Immature natural killer cell (primary cell): ENCODE measurements at places on chromosomes 2 and 18. TPM values are rescaled to one million over a fixed set of nuclear protein-coding genes. Genes with fewer than 3 reads are reported as not detected.
A peak's percentile ranks its signal among the peaks of the same experiment; 100 is the strongest.

GRCh38 chr2:202765436-202765835 is 106.1 kb downstream of the ICA1L start:
- H3K36me3 ChIP-seq, result peaks cover 16% of the 10 kb centered on the region
- no peak overlapping the region for H3K4me3 ChIP-seq
- no peaks in the 10 kb centered on the region for H3K27me3 ChIP-seq

PLEK gene
- 494 TPM for polyA plus RNA-seq

- H3K4me1 ChIP-seq, result no peaks in the 10 kb centered on the region
- no peak for DNase-seq
These were observed 232.0 kb downstream of the ANAPC1 start for GRCh38 chr2:111652038-111652437.

- no peak for DNase-seq
- H3K27me3 ChIP-seq, result no peaks in the 10 kb centered on the region
- H3K27ac ChIP-seq, result no peak overlapping the region
- no peaks in the 10 kb centered on the region for H3K36me3 ChIP-seq
These were observed 23.2 kb downstream of the SUMO1 start for GRCh38 chr2:202215179-202215578.

DNA sequence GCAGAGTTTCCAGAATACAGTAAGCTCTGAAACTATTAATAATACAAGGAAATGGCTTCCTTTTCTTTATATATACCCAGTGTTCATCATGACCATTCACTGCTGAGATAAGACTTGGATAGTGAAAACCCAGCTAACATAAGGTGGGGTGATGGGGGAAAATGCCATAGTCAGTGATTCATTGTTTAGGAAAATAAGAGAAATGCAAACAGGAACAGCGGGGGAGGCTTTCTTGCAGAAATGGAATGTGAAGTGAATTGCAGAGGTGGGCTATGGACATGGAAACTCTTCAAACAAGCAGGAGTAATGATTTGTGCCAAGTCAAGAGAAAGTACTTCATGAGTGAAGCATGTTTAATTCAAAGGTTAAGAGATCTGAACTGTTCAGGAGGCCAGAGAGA is 519.4 kb downstream of the TDRD15 start:
- DNase-seq, result no peak
- H3K36me3 ChIP-seq, result no peaks in the 10 kb centered on the region
- no peaks in the 10 kb centered on the region for H3K27me3 ChIP-seq
- H3K4me1 ChIP-seq, result no peaks in the 10 kb centered on the region

CYP1B1 gene
- 0.49 TPM for polyA plus RNA-seq

KDSR gene
- polyA plus RNA-seq, result 37.7 TPM

DNA sequence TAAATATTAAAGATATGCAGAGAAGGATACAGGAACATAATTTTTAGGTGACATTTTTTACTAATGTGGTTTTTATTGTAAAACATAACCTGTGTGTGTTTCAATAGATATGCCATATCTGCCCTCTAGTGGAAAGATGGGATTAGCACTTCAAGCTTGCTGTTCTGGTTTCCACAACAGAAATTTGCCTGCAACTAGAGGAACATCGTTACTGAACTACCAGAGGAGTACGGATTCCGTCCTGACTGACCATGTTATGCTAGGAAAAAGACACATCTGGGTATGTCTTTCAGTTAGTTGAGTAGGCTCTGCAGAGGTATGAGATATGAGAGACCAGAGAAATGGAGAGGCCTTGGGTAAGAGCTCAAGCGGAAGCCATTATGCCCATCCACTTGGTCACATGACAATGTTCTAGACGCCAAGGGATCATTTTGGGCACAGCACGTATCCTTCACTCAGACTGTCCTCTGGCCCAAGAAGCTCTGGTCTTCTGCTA is 104.9 kb downstream of the MBD2 start:
- DNase-seq, result peak; percentile 7
- H3K4me3 ChIP-seq, result no peak overlapping the region
- H3K36me3 ChIP-seq, result peaks cover 2% of the 10 kb centered on the region
- H3K27me3 ChIP-seq, result no peaks in the 10 kb centered on the region
- H3K27ac ChIP-seq, result no peak overlapping the region

- no peak overlapping the region for H3K4me3 ChIP-seq
- H3K4me1 ChIP-seq, result peaks cover 14% of the 10 kb centered on the region
- no peak for DNase-seq
- H3K27me3 ChIP-seq, result peaks cover 4% of the 10 kb centered on the region
- no peak overlapping the region for H3K27ac ChIP-seq
These were observed 67.9 kb upstream of the GLS start for GRCh38 chr2:190812506-190813294.
